NCI-H2171 (cell line): ENCODE measurements at places on chromosomes 11 and 22.

DNA sequence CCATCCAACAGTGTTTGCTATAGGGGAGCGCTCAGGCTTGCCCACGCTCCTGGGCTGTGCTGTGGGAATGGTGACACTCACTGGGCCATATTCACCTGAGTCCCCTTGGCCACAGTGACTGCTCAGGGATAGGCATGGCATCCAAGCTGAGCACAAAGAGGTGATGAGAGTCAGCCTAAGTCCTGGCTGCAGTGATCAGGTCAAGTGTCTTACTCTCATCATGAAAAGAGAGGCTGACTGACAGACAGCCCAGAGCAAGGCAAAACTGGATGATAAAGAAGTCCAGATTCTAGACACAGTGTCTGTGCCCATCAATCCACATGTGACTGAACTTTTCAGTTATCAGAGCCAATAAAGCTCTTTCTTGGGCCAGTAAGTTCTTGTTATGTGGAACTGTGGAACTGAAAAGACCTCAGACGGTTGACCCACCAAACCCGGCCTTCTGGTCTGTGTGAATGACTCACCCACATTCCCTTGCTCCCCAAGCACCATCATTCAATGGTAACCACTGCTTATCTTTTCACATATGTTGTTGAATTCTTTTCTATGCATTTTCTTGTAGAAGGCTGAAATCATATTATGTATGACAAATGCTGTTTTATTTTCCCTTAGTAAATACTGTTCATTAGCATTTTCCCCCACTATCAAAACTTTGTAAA is 43.2 kb upstream of the YPEL1 start:
- no peak for DNase-seq

GRCh38 chr11:77064648-77065217 is 2.0 kb upstream of the CAPN5 start:
- DNase-seq = no peak

GRCh38 chr11:126317432-126317755 is 13.5 kb downstream of the DCPS start:
- no peak for DNase-seq

- no peak for DNase-seq
Observed at GRCh38 chr11:111162305-111162704, 83.2 kb upstream of the POU2AF2 start.

GRCh38 chr11:26608507-26609146 is 36.6 kb upstream of the MUC15 start:
- DNase-seq = no peak

- DNase-seq = no peak
Observed at GRCh38 chr22:26529345-26529744, 17.1 kb upstream of the TFIP11 start.

- no peak for DNase-seq
Observed at GRCh38 chr22:35629406-35630216, 12.5 kb upstream of the MB start.

- DNase-seq = no peak
Observed at GRCh38 chr11:83680321-83680720, 394.2 kb upstream of the CCDC90B start.

DNA sequence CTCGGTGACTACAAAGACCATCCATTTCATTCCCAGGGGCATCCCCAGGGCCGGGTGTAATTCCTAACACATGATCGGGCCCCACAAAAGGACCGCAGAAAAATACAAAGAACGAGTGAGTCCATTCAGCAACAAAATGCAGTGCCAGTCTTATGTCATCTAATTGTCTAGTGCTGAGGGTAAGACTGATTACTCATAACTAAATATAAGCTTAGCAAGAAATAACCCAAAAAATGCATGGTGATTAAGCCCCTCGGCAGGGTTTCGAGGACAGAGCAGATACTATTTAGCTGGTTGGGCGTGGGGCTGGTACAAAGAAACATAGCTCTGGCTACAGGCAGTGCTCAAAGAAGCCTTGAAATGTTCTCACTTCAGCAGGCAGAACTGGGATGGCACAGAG is 1078.9 kb downstream of the OPCML start:
- DNase-seq = no peak

DNA sequence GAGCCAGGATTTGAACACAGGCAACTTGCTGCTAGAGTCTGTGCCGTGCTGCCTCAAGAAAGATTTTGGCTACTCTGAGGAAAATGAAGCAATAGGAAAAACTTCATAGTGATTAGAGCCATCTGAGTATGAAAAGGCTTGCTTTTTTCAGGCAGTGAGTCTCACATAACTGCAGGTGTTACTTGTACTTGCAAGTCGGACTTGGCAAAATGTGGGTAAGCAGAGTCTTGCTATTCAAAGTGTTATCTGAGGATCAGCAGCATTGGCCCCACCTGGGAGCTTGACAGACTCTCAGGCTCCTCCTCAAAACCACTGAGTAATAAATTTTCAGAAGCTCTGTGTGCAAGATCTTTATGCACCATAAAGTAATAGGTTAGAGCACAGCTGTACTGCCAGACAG is 18.1 kb downstream of the RNF141 start:
- DNase-seq = no peak

GRCh38 chr22:30922151-30922611 is 46.4 kb downstream of the MORC2 start:
- no peak for DNase-seq

- DNase-seq = no peak
Observed at GRCh38 chr22:46050916-46051614, 74.1 kb upstream of the WNT7B start.

GRCh38 chr11:128734103-128734831 is 40.4 kb downstream of the FLI1 start:
- DNase-seq = no peak

GRCh38 chr11:119832202-119832935 is 103.4 kb upstream of the NECTIN1 start:
- no peak for DNase-seq

DNA sequence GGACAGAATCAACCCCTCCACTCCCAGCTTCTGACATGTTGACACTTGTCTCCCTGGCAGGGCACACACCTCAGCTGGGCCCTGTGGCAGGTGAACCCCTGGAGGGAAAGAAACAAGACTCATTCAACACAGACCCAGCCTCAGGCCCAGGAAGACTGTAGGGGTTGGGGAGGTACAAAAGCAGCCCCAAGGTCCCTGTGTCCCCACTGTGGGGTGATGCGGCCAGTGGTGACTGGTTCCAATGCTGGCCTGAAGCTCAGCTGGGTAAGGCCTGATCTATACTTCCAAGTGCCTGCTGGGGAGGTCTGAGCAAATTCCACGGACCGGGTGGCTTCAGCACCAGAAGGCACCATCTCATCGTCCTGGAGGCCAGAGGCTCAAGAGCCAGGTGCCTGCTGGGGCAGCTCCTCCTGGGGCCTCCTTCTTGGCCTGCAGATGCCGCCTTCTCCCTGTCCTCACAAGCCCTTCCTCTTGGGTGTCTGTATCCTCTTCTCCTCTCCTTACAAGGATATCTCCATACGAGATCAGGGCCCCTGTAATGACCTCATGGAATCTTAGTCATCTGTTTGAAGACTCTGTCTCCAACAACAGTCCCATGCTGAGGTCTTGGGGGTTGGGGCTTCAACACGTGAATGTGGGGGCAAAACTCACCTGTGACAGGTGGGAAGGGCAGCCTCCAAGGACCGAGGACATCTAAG is 1492.1 kb downstream of the BRD1 start:
- no peak for DNase-seq

GRCh38 chr11:69956669-69957190 is 121.4 kb upstream of the ANO1 start:
- no peak for DNase-seq

DNA sequence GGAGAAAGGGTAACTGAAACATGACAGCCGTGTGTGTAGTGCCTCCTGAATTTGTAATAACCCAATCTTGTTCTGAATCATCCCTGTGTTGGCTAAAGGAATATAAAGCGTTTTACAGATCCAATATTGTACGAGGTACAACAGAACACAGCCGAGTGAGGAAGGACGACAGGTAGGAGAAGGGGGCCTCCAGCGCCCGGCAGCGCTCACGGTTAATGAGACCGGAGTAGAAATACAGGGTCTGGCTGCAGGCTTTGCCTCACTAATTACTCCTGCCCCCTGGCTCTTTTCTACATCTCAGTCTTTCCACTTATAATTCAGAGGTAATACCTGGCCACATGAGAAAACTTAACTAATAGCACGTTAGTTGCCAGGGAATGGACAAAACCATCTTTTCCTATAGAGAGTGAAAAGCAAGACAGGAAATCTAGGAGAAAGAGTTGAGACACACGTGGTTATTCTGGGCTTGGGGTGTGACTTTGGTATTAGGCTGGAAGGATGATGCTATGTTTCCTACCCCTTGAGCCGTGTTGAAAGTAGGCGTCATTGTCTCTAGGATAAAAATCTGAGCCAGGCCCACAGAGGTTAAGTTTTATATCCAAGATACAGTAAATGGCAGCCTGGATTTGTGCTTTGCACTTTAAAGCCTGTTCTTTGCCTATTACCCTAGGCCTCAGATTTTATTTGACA is 54.1 kb downstream of the GRIK4 start:
- DNase-seq = no peak

- no peak for DNase-seq
Observed at GRCh38 chr11:28464252-28464867, 356.2 kb downstream of the METTL15 start.

GRCh38 chr11:133723056-133723455 is 122.3 kb downstream of the SPATA19 start:
- peak; percentile 57 for DNase-seq

DNA sequence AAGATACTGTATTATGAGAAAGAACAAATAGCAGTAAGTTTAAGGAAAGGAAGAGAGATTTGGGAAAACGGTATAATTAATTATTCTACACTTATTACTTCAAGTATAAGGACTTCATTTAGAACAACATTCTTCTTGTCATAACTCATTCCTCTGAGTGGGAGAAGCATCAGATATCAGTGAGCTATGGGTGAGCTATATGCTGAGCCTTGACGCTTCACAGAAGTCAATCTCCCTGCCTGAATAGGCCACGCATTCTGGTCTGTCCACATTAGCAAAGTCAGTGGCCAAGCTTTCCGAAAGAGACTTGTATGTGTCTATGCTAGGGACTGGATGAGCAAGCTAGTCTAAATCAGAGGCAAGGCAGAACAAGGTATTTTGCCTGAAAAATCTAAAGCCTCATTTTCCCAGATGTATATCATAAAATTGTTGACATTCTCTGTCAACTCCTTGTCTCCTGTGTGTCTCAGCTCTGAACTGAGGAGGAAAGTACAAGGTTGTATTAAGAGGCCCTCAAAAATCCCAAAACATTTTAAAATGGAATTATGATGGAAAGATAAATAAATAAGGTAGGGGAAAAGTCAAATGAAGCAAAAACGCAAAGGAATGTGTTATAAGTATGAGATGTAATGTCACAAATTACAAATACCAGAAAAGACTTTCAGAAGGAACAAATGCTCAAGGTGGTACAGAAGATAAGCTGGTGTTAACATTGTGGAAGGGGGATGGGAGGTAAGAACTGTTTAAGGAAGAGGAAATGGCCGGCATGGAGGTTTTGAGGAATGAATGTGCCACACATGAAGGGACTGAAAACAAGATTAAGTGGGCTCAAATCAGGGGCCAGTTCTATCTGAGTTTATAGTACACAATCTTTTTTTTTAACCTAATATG is 1.4 kb downstream of the OR52N2 start:
- no peak for DNase-seq

- DNase-seq = no peak
Observed at GRCh38 chr11:118883368-118884071, at the start of gene CXCR5. TSS of gene CXCR5 (plus strand) at chr11:118883892. CDS start at chr11:118883942, 50 bp downstream.

GRCh38 chr11:70790671-70791300 is 392.5 kb downstream of the CTTN start:
- no peak for DNase-seq

- DNase-seq = no peak
Observed at GRCh38 chr22:21593406-21594232, 26.1 kb downstream of the UBE2L3 start.

DNA sequence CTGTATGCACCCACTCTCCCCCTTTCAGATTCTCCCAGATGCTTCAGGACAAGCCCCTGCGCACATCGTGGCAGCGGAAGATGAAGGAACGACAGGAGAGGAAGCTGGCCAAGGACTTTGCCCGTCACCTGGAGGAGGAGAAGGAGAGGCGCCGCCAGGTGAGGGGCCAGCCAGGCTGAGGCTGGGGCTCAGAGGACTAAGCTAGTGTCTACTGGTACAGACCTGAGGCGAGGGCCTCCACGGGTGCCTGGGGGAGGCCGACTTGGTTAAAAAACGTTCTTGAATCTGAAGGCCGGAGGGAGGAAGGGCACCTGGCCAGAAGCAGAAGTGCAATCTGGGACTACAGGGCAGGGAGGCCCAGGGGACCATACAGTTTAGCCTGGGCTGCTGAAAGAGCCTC is 6.0 kb downstream of the CCDC86 start:
- DNase-seq = no peak

GRCh38 chr11:7332962-7333361 is 81.3 kb downstream of the SYT9 start:
- no peak for DNase-seq

GRCh38 chr11:74203966-74204365 is 32.9 kb downstream of the PPME1 start:
- no peak for DNase-seq

GRCh38 chr11:3104051-3104714 is 47.0 kb upstream of the CARS1 start:
- no peak for DNase-seq

DNA sequence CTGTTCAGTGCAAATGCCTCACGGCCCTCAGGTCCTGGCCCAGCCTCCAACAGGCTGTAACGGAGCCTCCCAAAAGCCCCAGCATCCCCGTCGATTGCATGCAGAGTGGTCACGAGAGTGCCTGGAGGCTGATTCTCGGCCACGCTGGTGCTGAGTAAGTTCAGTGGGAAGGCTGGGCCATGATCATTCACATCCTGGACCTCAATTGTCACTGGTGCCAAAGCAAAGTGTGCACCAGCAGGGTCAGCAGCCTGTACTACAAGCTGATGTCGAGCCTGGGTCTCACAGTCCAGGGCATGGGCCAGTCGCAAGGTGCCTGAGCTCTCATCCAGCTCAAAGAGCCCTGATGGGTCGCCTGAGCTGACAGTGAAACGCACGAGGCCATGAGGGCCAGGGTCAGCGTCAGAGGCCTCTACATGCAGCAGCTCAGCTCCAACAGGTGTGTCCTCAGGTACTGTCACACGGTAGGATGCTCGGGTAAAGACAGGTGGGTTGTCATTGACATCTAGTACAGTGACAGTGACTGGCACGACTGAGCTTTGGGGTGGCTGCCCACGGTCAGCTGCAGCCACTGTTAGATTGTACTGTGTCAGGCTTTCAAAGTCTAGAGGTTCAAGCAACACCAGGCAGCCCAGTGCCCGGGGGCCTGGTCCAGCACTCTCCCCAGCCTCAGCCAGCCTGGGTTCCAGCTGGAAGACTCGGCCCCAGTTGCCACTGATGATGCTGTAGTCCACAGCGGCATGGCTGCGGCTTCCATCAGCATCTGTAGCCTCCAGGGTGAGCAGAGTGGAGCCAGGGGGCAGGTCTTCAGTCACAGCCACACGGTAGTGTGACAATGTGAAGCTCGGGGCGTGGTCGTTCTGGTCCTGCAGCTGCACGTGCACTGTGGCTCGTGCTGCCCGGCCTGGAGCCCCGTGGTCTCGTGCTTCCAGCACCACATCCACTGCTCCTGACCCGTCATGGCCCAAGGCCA is 4.5 kb upstream of the TPP1 start:
- no peak for DNase-seq

GRCh38 chr22:46732513-46732912 is 5.5 kb downstream of the CERK start:
- no peak for DNase-seq
